Mucosa of descending colon (tissue), 3 donors: ENCODE measurements at places on chromosomes 1 and 21. TPM values are rescaled to one million over a fixed set of nuclear protein-coding genes. Genes with fewer than 3 reads are reported as not detected.

FCAMR gene
- 0.98 TPM for total RNA-seq

GRCh38 chr1:56045062-56045461, 534.3 kb downstream of the PLPP3 start:
- no peak for DNase-seq

AJAP1 gene
- total RNA-seq = 1.1 TPM

GRCh38 chr1:67189953-67190352, 23.7 kb downstream of the IL23R start:
- no peak for DNase-seq

DNA sequence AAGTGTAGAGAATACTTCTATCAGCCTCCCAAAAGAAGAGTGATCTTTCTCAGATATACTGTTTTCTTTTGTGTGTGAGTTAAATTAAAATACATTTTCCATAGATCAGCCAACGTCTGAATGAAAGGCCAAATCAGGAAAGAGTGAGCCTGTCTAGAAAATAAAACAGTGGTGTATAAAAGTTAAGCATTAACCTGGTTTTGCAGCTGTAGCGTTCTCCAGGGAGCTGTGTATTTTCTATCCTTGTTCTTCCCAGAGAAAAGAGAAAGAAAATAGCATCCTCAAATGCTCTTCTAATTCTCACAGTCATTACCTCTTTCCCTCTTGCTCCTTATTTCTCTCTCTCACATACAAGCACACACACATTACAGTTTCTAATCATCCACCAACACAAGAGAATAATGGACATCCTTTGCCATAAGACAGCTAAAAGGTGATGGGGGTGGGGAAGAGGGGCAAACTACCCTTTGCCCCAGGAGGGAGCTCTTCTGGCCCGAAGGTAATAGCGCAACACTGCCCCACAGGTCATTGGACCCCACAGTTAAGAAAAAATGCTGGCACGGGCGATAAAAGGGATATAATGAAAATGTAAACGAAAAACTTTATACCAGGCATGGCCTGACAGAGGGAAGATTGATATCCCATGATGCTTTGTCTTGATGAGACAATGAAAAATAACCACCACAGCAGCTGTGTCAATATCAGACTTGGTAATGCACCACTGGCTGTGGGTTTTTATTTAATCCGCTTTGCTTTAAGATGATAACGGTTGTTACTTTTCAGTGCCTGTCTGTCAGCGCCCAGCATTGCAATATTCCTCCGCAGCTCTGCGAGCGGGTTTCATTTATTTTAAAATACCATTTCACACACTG, 150.3 kb downstream of the NUF2 start:
- no peak for DNase-seq

PLA2G5 gene
- total RNA-seq = 0.78 TPM

DNA sequence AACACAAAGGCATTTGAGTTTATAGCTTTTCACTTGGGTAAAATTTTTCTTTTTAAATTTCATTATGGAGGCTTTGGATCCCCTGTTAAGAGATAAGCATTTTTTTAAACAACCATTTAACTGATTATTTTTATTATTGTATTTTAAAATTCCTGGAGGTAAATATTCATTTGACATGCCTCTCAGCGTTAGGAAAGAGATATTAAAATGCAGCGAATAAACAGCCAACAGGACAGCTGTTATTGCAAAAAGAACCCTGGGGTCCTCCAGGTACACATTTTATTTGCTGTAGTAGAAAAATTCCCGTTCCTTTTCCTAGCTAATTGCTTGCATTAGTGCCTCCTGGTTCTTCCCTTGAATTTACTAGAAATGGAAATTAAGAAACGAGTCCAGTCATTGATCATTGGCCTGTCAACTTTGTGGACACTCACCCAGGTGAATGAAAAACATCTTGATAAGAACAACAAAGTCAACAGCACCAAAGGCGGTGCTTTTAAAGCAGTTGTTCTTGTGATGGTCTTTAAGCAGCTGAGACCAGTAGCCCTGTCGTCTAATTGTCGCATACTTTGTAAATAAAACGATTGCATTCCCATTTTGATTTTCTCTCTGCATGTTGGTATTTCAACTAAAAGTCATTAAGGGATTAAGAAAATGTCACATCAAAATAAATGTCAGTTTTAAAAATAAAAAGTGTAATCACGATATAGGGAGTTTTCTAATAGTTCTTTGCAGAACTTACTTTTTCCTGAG, 282.4 kb downstream of the GRIK1 start:
- DNase-seq = no peak

DNA sequence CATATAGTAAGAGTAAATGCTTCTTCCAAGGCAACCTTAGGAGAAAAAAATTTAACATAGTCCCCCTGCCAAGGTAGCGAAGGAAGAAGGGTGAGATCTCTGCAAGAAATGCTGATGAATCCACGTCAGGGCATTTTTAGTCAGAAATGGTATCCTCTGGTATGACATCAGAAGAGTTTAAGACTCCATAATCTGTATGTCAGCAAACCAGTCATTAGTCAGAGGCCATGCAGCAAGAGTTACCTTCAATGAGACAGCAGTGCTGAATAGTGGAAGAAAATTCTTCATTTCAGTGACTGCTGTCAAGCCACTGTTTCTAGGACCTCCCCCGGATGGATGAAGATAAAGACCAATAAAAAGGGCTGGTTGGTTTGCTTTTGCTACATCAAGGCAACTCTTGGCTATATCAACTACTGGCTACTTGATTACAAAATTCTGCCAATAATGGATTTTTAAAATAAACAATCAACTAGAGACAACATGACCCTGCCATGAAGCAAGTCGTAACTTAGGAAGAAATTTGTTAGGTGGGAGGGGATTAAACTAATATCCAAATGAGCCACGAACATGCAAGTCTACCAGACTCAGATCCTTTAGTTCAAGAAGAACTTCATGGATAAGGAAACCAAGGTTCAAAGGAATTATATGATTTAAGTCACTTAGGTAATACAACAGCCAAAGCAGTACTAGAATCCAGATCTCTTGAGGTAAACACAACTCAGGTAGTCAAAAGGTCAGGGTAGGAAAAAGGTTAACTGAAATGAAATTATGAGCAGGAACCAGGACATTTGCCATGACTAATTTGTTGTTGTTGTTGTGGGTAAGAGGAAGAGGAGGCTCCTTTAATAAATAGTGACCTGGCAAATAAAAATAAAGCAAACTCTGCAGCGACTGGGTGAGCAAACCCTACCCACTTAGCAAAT, 25.6 kb upstream of the GUCA2A start:
- no peak for DNase-seq

CYP4B1 gene
- 0.98 TPM for total RNA-seq

PDC gene
- not detected for total RNA-seq

GRCh38 chr1:197141575-197141974, 4.9 kb downstream of the ASPM start:
- no peak for DNase-seq

DNA sequence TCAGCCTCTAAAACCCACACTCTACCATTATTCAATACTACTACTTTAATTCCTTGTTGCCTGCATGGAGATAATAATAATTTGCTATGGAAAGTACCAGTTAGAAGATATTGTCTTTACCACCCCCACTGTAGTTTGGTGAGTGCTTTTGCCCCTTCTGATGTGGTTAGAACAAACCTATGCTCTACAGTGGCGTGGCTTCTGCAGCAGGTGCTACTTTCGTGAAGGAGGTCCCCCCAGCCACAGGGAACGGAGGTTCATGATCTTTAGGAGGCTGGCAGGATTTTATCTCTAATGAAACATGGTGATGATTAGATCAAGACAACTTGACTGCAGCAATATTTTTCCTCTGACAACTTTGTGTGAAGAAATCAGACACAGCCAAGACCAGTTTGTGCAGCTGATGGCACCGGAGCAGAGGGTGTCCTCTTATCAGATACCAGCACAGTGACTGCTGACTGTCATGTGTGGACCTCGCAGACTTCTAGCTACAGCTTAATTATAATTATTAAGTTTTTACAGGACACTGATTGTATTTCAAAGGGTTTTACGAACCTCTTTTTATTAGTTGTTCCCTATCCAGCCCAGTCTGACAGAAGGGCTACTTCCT, 10.7 kb upstream of the TCHH start:
- DNase-seq = no peak

DNA sequence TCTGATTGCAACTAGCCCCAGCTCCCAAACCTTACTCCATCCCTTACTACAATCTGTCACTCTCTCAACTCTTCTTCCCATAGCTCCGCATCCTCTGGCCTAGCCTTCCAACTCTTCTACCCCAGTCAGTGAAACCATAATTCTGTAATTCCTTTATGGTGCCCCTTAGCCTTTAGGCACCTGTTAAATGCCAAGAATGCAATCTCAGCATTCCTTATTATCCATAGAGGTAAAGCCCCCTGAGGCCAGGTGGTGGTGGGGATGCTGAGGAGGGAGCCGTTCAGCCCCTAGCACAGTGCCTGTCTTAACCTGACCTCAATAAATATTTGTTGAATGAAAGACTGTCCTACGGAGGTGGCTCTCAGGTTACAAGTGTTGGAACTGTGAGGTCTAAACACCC, 14.0 kb downstream of the ATP1A2 start:
- DNase-seq = no peak

- DNase-seq = peak; percentile 40
These were observed 46.5 kb upstream of the BEND5 start for GRCh38 chr1:48823168-48823567.

GRCh38 chr21:42343963-42344510, 6.8 kb downstream of the TFF2 start:
- no peak for DNase-seq

- no peak for DNase-seq
These were observed 161.9 kb upstream of the KCTD3 start for GRCh38 chr1:215405211-215405610.

- DNase-seq = no peak
These were observed 28.2 kb upstream of the CRNN start for GRCh38 chr1:152442301-152442700.

KRTAP19-3 gene
- total RNA-seq = not detected

KLF17 gene
- total RNA-seq = 0.13 TPM

RAB7B gene
- total RNA-seq = 1.3 TPM

RSPH1 gene
- total RNA-seq = 4.0 TPM

GRCh38 chr1:70779571-70779970, 268.0 kb downstream of the PTGER3 start:
- DNase-seq = no peak

DNA sequence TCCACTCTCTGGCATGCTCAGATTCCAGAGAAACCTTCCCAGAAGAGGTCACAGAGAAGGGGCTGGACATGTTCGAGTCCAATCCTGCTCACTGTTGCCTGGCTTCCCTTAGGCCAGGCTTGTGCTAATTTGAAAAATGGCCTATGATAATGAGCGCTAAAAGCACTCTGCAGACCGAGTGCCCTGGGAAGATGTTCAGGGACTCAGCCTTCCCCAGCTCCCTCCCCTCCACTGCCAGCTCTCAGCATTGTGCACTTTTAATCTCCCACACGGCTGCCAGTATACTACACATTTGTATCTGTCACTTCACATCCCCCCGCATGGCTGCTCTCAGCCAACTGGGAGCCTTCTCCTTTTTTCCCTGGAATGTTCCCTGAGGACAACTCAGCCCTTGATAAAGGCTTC, 24.1 kb downstream of the FAM163A start:
- no peak for DNase-seq

DNA sequence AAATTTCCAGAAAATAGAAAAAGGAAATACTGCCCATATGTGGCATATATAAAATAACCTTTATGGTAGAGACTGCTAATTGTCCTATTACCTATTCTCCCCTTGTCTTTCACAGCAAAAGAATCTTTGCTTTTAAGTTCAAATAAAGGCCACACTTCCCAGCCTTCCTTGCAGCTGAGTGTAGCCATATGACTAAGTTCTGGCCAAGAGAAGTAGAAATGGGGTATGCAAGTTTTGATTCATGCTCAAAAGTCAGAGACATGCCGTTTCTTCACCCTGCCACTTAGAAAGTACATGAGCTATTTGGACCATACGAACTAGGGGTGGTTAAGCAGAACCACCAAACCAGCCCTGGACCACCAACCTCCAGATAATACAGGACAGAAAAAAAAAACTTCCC, 18.3 kb upstream of the S100A2 start:
- DNase-seq = no peak

DNA sequence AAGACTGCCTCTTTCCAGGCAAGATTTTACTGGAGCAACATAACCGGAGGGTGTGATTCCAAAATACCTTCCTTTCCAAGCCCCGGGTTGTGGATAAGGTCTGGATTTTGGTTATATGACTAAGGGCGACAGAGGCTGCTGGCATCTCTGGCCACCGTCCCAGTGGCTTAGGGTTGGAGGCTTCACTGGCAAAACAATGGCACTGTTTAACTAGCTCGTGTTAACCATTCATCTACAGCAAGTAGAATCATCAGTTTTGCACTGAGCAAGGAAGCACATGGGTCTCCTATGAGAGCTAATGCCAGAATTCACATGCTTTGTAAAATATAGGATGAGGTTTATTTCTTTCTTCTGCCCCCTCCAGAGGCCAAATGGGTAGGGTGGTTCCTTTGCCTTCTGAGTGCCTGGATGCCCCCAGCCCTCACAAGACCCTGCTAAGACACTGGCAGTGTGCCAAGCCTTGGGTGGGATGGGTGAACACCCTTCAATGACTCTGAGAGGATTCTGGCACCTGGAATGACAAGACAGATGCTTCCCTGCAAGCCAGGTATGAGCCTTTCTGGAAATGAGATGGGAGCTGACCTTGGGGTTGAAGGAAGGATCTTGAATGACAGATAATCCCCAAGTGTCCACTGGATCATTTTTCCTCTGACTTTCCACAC, 36.8 kb downstream of the DHCR24 start:
- no peak for DNase-seq

DNA sequence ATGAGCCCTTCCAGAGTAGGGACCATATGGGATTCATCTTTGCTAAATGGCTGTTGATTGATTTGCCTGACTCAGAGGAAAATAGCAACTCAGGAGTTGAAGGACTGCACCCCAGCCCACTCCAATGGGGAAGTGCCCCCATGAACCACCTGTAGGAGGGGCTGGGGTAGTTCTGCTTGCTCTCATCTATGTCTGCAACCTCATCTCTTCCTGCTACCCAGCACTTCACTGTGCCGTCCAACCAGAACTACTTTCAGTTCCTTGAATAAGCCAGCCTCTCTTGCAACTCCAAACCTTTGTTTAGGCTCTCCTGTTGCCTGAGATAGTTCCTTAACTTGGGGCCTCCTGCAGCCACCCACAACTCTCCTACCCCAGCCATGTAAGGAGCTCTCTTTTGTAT, 26.6 kb downstream of the BEND5 start:
- no peak for DNase-seq

DNA sequence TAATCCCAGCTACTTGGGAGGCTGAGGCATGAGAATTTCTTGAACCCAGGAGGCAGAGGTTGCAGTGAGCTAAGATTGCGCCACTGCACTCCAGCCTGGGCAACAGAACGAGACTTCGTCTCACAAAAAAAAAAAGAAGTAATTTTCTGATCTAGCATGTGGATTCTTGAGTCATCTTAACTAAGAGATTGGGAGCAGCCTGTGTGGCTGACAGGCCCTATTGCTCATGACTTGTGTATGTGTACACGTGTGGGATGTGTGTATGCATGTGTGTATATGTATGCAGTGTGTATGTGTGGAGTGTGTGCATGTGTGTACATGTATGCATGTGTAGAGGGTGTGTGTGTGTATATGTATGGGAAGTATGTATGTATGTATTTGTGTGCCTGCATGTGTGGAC, 29.5 kb downstream of the DOP1B start:
- no peak for DNase-seq
